RWPE1 (cell line): ENCODE measurements at places on chromosomes 3 and 15.

- DNase-seq: peak; percentile 7
Observed at GRCh38 chr3:149879872-149880271, 66.9 kb downstream of the RNF13 start.

GRCh38 chr3:47910777-47911440 is 105.3 kb downstream of the MAP4 start:
- DNase-seq: peak; percentile 63

GRCh38 chr3:159186581-159186980 is 384.7 kb downstream of the MFSD1 start:
- DNase-seq: no peak

DNA sequence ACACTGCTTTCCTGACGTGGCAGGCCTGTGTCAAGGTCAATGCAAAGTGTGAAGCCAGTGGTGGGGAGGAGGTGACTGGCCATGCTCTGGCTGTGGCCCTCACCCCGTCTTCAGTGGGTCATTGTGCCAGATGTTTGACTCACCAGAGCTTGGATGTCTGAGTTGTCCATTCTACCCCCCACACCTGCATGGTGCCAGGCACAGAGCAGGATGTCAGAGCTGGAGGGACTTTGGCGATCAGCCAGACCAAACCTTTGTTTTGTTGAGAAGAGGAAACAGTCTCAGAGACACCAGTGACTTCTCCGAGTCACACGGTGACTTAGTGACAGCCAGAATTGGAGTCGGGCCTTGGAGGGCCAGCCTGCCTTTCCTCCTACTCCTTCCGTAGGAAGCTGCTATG is 49.5 kb downstream of the SMAD6 start:
- DNase-seq: no peak

DNA sequence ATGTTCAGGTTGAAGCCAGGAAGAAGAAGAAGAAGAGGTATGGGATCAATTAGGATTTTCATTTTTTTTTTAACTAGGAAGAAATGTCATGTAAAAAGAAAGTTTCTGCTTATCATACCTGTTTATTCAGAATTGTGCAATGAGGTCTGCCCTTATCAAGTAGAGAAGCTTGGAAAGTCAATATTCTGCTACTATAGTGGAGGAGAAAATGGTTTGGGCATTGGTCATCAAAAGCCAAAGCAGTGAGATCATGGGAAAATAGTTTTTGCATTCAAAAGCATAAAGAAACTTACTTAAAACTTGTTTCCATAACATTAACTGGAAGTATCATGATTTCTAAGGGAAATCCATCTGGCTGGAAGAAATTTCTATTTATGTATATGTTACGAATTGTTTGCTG is 1239.2 kb downstream of the NSUN3 start:
- DNase-seq: no peak

DNA sequence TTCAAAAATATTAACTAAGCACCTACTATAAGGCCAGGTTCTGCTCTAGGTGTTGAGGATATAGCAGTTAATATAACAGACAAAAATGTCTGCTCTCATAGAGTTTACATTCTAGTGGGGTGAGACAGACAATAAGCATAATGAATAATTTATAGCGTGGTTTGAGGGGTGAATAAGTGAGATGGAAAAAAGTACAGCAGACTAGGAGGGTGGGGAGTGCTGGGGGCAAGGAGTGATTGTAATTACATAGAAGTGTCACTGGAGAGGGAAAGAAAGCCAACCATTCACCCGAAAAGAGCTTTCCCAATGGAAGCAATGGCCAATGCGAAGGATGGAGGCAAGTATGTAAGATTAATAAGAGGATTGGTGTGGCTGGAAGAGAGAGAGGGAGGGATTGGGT is 552.9 kb upstream of the KCNMB2 start:
- no peak for DNase-seq

GRCh38 chr3:124688581-124689454 is 41.4 kb upstream of the UMPS start:
- DNase-seq: peak; percentile 85

DNA sequence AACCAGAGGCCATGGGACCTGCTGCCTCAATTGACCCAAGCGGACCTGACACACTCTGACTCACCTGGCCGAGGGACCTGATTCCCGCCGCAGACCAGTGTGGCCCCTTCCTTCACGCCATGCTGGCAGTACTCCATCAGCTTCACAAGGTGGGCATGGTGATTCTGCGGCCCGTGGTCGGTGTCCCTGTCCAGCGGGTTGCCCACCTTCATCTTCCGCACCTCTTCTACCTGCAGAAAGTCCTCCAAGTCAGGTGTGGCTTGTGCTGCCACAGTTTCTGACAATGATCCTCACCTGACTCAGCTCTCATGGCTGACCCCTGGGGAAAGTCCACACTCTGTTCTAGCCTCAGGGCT is 25.9 kb upstream of the SLC41A3 start:
- no peak for DNase-seq
